Stimulated activated CD8-positive, alpha-beta memory T cell treated with anti-CD3 and anti-CD28 coated beads, Interleukin-7, amount 100 ng/mL, for 1 hour (primary cell): ENCODE measurements at places on chromosomes 7 and 10.

GRCh38 chr10:131532745-131533341 is 221.3 kb upstream of the TCERG1L start:
- DNase-seq: no peak

DNA sequence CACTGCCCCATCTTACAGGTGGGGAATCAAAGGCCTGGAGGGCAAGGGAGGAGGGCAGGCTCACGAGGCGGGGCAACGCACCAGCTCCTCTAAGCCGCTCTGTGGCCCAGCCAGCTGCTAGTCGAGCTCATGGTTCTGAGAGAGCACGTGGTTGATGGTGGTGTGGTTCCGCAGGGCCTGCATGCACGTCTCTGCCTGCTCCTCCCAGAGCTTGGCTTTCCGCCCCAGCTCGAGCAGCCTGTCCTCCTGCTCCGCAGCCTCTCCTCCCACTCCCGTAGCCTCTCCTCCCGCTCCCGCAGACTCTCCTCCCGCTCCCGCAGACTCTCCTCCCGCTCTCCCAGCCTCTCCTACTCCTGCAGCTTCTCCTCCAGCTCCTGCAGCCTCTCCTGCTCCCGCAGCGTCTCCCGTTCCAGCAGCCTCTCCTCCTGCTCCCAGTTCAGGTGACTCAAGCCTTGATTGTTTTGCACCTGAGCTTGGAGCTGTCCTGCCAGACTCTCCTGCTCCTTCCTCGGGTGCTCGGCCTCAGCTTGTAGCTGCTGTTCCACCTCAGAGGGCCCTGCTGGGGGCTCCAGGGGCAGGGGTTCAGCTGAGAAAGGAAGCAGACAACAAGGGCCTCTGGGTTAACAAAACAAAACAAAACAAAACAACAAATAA is 19.1 kb upstream of the MTPAP start:
- no peak for DNase-seq

GRCh38 chr7:148383651-148384050 is 206.9 kb upstream of the C7orf33 start:
- DNase-seq: no peak

- no peak for DNase-seq
Measured at GRCh38 chr7:55099066-55099820, 80.4 kb downstream of the EGFR start.

GRCh38 chr10:97736403-97736901 is 476 bp upstream of the ZFYVE27 start:
- no peak for DNase-seq
